Stimulated activated CD8-positive, alpha-beta memory T cell treated with anti-CD3 and anti-CD28 coated beads, Interleukin-15, amount 100 ng/mL, for 24 hours (primary cell): ENCODE measurements at places on chromosomes 12 and 14.

- no peak for DNase-seq
These were observed 47.9 kb downstream of the GTF2A1 start for GRCh38 chr14:81172881-81173280.

- no peak for DNase-seq
These were observed 2.4 kb downstream of the SLC35F4 start for GRCh38 chr14:57863471-57863870.

DNA sequence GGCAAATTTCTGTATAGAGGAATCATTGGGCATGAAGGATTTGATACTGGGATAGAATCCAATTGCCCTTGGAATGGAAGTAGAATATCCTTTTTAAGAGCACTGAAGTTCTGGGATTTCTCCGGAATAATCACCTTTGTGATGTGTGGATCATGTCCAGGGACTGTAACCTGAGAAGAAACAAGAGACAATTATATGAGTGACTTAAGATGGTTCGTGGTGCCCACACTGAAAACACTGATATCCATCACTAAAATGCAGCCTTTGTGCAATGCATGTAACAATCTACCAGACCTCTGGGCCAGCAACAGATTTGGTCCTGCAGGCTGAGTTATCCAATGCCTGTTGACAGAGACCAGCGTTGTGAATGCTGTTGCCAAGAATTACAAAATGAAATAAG, 48.5 kb downstream of the MDM2 start:
- DNase-seq, result no peak

DNA sequence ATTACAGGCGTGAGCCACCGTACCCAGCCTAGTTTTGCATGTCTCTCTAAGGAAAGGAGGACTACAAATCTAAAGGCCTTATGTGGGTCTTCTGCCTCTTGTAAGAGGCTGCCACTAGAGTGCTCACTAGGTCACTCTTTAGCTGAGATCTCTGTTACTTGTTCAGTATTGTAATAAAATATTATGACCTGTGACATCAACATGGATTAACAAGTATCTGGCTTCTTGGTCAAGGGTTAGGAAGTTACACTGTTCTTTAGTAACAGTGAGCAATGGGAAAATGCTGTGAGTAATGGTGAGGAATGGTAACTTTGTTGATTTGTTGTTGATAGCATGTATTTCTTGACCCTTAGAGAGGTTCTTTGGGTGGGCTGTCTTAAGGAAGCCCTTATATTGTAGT, 50.5 kb downstream of the ERC1 start:
- DNase-seq, result no peak

DNA sequence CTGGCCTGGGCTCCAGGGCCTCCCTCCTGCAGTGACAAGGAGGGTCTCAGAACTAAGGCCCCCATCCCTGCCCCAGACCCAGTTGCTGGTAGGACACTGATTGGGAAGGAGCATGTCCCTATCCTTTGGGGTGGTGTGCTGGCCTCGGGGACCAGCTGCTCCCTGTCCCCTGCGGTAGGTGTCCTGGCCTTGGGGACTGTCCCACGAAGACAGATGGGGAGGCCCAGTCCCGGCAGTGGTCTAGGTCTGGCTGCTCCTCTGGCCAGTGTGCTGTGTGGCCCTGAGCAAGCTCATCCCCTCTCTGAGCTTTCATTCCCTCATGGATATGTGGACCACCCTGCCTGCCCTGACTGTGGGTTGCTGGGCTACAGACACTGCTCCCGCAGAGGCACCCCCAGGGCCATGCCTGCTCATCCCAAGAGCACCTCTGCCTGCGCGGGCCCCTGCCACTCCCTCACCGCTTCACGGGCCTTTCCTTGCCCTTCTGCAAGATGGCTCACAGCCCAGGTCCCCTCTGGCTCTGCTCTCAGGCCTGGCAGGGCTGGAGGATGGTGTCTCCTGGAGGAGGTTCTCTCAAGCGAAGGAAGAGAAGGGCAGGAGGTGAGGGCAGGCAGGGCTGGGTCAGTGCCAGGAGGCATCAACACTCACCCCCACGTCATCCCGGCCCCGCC, 12.5 kb downstream of the AHNAK2 start:
- no peak for DNase-seq

GRCh38 chr12:22539055-22539454, 5.3 kb downstream of the C2CD5 start:
- no peak for DNase-seq

- DNase-seq, result no peak
These were observed 23.2 kb downstream of the BCL11B start for GRCh38 chr14:99248761-99249171.

GRCh38 chr12:29880987-29881386, 97.2 kb upstream of the TMTC1 start:
- DNase-seq, result no peak
